ENCODE measurements at places on chromosomes 7 and 10.
A peak's percentile ranks its signal among the peaks of the same experiment; 100 is the strongest.

- DNase-seq, result no peak
Observed at GRCh38 chr10:47186941-47187340, 113.1 kb upstream of the GDF10 start.

GRCh38 chr7:114405427-114405826 lies 9.2 kb upstream of the FOXP2 start:
- no peak for DNase-seq

- DNase-seq, result peak; percentile 19
Observed at GRCh38 chr10:11742009-11742778, at the start of gene ECHDC3. Gene ECHDC3 (plus strand): TSS chr10:11742382. CDS start chr10:11742577, 195 bp downstream.

GRCh38 chr7:138842111-138842510 lies 44.1 kb upstream of the ATP6V0A4 start:
- DNase-seq, result no peak

DNA sequence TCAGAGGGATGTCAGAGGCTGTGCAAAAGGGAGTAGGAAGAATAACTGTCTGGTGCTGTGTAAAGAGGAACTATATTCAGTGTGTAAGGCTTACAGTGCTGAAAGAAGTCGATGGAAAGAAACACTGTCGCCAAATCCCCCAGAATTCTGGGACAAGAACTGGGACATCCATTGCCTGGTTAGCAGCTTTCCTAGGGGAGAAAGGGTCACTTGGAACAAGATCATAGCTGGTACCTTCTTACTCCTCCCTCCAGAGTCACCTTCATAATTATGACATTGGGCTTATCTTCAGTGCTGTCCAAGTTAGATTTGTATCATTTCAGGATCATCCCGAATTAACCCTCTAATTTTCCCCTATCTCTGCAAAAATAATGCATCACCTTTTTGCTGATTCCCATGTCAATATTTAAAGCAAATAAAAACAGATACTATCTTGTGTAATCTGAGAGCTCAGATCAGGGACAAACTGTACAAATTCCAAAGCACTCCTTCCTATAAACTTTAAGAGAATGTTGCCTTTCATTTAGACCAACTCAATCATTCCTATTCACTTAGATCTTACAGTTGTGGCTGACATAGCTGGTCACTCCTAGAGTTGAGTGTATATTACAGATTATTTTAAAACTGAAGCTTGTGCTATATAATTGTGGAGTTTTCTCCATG lies 96.5 kb downstream of the DNAH11 start:
- no peak for DNase-seq

- no peak for DNase-seq
Observed at GRCh38 chr7:47026780-47027361, 555.0 kb downstream of the TNS3 start.

GRCh38 chr10:46559231-46559671 lies 2.8 kb upstream of the GPRIN2 start:
- no peak for DNase-seq

- DNase-seq, result no peak
Observed at GRCh38 chr7:37118004-37118403, 330.7 kb downstream of the ELMO1 start.

- no peak for DNase-seq
Observed at GRCh38 chr7:35365523-35365922, 111.6 kb upstream of the TBX20 start.

DNA sequence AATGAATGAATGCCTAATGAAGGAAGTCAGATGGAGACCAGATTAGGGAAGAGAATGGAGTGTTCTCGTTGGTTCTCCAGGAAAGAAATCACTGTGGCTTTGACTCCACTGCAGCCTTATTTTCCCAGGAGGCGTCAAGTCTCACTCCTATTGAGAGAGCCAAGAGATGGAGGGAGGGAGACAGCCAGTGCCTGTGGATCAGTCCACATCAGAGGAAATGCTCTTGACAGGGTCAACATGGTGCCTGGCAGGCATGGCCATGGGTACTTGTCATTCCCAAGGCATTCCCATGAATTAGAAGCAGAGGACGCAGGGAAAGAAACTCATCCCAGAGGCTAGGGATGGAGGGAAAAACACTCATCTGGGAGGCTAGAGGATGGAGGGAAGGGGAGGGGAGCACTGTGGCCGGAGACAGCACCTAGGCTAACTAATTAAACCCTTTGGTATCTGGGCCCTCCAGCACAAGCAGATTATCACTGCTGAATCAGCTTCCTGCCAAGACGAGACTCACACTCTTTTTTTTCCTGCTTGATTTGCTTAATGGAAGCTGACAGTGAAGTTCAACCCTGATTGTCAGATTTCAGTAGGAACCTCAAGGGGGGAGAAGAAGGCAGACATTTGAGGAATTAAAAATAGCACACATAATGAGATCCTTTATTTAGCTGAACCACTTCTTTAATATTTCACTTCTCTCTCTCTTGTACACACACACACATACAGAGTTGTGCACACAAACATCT lies 1233.2 kb upstream of the AUTS2 start:
- no peak for DNase-seq

- no peak for DNase-seq
Observed at GRCh38 chr10:97612386-97612785, 20.9 kb downstream of the MORN4 start.

DNA sequence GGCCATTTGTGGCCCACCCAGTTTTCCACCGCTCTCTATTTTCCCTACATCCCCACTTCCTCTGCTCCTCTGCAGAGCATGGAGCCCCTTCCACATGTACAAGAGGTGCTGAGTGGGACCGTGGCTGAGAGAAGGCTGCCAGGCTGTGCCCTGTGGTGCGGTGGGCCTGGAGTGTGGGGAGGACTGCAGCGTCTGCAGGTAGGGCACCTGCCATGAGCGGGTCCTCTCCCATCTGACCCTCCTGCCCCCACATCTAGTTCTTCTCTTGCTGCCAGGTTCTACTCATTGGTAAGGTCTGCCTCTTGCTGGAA lies 145.6 kb upstream of the FAM20C start:
- no peak for DNase-seq

GRCh38 chr10:6964543-6964942 lies 384.5 kb upstream of the PRKCQ start:
- DNase-seq, result no peak

DNA sequence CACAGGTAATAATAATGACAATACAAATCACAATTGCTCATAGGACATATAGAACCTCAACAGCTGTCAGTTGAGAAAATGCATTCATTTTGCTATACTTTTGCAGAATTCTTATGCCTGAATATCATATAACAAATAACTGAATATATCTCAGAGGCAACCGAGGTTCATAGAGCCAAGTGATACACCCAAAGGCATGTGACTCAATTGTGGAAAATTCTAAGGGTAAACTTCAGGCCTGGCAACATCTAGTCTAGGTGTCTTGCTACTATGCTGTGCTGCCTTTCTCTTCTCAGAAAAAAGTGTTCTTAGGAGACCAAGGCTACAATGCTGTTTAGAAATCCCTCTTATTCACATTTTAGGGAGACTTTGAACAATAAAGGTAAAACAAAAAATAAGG lies 270.7 kb downstream of the BAMBI start:
- DNase-seq, result no peak

DNA sequence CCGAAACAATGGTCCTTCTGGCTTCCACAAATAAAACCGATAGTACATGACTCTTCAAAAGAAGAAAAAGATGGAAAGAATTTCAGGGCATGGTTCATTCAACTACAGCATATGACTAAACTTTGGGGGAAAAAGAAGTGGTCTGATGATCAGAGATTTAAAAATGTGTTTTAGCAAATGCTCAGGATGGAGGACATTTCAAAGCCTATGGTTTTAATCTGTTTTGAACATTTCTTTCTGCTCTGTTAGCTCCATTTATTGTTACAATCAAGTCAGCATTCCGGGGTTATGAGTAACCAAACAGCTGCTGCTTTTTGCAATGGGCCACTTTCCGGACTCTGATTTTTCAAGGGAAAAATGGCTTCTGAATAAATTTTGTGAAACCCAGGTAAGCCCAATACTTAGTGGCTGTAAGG lies 142.4 kb downstream of the CUBN start:
- no peak for DNase-seq

DNA sequence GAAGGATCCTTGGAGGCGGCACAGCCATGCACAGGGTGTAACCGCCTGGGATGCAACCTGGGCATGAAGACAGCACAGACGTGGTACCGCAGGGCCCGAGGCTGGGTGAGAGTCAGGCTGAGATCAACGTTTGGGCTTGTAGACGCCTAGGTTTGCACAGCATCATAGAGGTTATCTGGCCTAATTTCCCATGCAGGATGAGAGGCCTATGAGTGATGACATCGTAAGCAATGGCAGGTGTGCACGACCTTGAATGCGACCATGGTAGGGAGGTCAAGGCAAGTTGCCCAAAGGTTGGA lies 7.5 kb downstream of the CALML3 start:
- DNase-seq, result no peak

DNA sequence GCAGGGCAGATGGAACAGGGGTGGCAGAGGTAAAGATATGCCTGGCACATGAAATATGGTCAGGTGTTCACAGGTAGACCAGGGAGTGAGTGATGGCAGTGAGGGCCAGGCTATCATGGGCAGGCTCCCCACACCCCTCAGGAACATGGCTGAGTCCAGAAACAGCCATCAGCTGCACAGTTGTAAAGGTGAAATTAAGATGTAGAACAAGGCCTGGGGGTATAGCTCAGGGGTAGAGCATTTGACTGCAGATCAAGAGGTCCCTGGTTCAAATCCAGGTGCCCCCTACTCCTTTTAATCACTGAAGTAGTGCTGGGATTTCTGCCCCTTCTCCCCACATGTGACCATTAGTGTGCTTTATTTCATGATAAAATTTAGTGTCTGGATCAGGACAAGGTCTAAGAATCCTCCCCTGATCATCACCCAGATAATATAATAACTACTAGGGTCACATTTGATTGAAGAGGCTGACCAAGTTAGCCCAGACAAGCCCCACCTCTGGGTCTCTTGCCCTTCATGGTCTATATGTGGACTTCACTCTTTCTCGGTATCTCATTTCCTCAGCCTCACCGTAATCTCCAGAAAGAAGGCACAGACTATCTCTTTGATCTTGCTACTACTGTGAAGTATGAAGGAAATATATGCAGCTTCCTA lies 69.0 kb downstream of the ZNF783 start:
- no peak for DNase-seq

DNA sequence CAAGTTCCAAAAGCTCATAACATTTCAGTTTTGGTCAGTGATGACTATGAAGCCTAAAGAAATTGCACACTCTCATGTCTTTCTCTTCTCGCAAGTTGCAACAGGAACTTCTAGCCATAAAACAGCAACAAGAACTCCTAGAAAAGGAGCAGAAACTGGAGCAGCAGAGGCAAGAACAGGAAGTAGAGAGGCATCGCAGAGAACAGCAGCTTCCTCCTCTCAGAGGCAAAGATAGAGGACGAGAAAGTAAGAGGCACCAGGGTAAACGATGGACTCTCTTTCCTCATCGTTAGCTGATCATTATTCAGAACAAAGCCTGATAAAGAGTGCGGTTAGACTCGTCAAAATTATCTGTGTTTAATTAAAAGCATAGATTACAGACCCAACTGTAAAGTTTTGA lies 94.7 kb downstream of the HDAC9 start:
- no peak for DNase-seq

DNA sequence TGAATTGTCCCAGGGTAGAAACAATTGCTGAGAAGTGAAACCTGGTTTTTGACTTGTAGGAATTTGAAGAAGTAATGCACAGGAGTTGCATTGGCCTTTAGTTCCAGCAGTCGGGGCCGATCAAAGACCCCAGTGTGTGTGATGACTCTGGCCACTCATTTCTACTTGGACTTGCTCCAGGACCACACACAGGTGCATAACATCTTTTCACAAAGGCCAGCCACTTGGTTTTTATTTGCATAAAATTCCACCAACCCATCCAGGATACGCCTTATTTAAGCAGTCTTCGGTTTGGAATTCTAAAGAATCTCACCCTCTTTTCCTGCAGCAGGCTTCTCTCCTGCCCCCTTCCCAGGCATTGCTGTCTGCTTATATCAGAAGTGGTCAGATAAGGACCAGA lies 162.0 kb upstream of the HABP2 start:
- no peak for DNase-seq

GRCh38 chr7:30168835-30169573 lies 34.2 kb downstream of the MTURN start:
- no peak for DNase-seq

- no peak for DNase-seq
Observed at GRCh38 chr7:29013082-29013695, 55.1 kb upstream of the TRIL start.

GRCh38 chr7:29494350-29494749 lies 69.3 kb upstream of the PRR15 start:
- no peak for DNase-seq

DNA sequence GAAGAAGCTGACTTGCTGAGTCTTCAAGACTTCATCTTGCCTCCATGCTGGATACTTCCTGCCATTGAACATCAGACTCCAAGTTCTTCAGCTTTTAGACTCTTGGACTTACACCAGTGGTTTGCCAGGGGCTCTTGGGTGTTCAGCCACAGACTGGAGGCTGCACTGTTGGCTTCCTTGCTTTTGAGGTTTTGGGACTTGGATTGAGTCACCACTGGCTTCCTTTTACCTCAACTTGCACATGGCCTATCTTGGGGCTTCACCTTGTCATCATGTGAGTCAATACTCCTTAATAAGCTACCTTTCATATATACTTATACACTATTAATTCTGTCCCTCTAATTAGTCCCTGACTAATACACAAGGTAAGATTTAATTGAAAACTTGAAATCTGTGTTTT lies 361.7 kb upstream of the SEMA3C start:
- no peak for DNase-seq

DNA sequence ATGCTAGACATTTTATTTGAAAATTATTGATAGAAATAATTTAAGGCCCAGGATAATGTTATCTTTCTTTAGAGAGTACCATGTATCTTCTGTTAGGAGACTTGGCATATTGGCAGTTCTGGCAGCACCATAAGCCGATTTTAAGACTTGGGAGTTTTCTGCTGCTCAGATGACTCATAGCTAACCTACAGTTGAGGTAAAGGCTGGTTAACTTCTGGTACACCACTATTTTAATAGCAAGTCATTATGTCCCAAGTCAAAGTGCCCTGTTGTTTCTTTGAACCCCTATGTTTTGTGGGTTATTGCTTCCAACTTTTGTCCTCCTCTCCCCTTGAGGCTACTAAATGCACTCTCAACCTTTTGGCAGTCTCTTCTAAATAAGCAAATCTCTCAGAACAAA lies 25.2 kb downstream of the ATRNL1 start:
- no peak for DNase-seq

GRCh38 chr10:74433993-74434392 lies 283.0 kb downstream of the ADK start:
- DNase-seq, result no peak

- no peak for DNase-seq
Observed at GRCh38 chr7:158606129-158606528, 18.5 kb upstream of the PTPRN2 start.

DNA sequence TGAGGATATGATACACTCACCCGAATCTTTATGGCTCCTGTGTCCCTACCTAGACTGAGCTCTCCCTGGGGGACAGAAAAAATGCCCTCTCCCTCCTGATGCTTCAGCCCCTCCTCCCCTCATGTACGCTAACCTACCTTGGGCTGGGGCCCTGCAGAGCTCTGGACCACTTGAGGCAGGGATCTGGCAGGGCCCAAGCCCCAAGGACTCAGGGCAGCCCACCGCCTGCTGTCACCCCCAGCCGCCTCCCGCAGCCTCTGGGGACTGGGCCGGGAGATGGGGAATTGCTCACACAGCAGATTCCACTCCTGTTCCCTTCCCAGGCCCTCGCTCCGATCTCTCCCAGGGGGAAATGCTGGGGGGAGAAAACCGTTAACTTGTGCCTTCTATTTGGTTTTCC lies 32.9 kb upstream of the LBX1 start:
- DNase-seq, result no peak
